ENCODE measurements at places on chromosomes 12 and 14.

- no peak for DNase-seq
These were observed 70.0 kb downstream of the EPS8 start for GRCh38 chr12:15719230-15719629.

- DNase-seq = no peak
These were observed 25.9 kb upstream of the WNK1 start for GRCh38 chr12:726281-727140.

- no peak for DNase-seq
These were observed 7.7 kb downstream of the CCND2 start for GRCh38 chr12:4281173-4281654.

- peak; percentile 63 for DNase-seq
These were observed 552 bp upstream of the SCN8A start for GRCh38 chr12:51590347-51591015.

GRCh38 chr12:2185751-2186341 lies 133.1 kb downstream of the CACNA1C start:
- DNase-seq = no peak

DNA sequence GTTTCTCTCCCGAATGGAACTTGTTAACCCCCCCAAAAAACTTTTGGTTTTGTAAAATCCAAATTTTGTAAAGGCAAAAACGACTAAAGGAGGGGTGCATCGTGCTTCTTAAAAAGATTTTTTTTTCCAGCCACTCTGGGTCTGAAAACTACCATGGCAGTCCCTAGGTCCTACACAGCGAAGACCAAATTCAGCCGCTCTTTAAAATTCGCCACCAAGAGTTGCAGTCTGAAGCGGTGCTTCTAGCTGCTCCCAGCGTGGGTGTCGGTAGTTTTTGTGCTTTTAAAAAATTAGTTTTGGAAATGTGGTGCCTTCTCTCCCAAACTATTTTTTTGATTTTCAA lies 873 bp upstream of the GSC start:
- no peak for DNase-seq

DNA sequence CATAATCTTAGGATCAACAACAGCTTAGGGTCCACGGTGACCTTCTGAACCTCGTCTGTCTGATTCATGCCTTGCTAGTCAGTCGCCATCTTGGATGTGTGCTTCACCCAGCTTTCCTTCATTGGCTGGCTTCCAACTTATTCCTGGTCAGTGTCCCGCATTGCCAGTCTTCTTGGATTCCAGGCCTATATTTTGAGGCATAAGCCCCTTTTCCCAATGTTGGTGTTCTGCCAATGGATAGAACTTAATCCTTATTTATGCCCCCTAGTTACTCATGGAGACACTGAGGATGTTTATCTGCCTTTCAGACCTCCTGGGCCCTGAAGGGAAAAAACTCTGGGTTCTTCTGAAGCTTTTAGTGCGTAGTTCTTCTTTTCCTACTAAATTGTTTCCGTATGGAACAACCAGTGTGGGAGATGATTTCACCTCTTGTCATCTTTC lies 5.8 kb downstream of the JDP2 start:
- DNase-seq = no peak

GRCh38 chr12:75661908-75662307 lies 150.5 kb upstream of the KRR1 start:
- no peak for DNase-seq

GRCh38 chr14:61388173-61388975 lies 67.0 kb downstream of the PRKCH start:
- no peak for DNase-seq

- no peak for DNase-seq
These were observed 27.6 kb downstream of the CACNA2D4 start for GRCh38 chr12:1890810-1891209.

GRCh38 chr14:62629176-62629725 lies 416.0 kb downstream of the KCNH5 start:
- no peak for DNase-seq

- no peak for DNase-seq
These were observed 40.7 kb downstream of the PPFIBP1 start for GRCh38 chr12:27564612-27565213.

DNA sequence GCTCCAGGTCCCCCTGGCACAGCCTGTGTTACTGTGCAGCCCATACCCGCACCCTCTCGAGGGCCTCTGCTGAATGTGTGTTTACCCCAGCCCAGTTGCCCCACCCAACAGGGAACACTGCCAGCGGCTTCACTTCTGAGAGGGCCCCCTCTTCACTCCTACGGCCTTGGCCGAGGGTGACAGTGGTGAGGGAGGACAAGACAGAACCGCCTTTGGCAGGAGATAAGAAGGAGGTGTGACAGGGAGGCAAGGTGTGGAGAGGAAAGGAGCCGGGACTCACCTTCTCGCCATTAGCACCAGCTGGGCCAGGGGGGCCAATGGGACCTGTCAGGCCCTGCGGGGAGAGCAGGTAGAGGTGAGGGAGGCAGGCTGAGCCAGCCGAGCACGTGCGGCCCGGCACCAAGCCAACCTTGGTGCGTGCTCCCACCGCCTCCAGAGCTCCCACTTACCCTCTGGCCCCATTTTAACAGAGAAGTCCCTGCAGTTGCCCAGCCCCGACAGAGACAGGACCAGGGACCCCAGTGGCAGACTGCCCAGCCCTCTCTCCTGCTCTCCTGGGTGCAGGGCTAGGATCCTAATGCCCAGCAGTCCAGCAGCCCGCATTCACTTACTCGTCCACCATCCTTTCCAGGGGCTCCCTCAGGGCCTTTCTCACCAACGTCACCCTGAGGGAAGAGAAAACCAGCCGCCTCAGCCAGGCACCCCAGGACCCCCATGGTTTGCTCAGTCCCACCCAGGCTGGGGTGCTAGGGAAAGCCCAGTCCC lies 18.3 kb downstream of the TMEM106C start:
- no peak for DNase-seq

DNA sequence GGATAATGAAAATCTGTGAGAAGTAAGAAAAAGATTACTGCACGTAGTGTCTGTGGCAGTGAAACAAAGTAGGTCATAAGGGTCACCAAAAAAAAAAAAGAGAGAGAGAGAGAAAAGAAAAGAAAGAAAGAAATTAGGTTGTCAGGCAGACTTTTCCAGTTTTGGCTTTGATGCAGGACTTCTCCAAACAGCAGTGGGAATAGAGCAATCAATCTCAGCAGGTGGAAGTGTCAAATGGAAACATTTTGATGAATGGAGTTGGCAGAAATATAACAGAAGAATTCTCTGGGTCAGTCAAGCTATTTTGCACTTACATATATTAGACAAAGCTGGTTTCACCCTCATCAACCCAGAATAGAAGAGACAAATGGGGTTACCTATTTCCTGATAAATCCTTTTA lies 745.8 kb downstream of the SLC6A15 start:
- no peak for DNase-seq

DNA sequence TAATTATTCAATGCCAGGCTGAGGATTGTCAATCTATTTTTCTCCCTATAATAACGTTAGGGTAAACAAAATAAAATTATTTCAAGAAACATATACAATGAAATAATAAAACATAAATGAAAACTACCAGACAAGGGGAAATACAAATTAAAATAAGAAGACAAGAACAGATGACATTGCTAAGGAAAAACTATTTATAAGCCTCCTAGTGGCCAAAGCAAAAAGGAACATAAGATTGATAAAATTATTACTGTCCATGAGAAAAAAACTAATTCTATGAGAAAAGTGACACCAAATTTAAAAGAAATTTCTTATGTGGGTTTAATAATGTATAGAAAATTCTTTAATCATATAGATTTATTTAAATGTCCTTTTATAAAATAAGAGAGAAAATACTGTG lies 294.7 kb downstream of the TTC6 start:
- no peak for DNase-seq

- no peak for DNase-seq
These were observed 256.9 kb downstream of the ATXN7L3B start for GRCh38 chr12:74794522-74794921.

- DNase-seq = no peak
These were observed 110.4 kb upstream of the FZD10 start for GRCh38 chr12:130051900-130052299.

DNA sequence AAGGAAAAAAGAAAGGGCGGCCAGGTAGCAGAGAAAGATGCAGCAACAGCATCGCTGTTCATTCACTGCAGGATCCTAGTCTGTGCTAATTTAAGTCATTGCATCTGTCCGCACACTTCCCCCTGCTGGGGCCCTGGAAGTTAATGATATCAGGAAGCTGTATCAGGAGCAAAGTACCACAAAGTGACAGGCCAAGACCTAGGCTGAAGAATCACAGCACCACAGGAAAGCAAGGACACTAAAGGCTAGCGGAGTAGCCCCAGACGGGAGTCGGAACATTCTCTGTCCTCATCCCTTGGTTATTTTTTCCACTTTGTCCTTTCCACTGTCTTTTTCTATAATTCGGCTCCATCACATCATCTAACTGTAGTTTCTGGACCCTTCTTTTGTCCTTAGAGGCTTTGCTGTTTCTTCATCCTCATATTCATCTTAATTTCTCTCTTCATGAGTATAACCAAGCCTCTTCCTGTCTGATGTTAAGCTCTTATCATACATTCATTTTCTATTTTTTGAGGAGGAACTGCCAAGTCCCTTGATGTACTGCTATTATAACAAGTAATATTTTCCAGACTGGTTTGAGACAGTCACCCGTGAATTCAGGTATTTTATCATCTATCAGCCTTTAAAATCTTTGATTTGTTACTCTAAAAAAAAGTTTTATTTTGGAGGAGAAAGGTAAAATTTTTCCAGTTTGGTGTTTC lies 28.3 kb downstream of the DUSP16 start:
- no peak for DNase-seq

- DNase-seq = no peak
These were observed 21.4 kb upstream of the FOXG1 start for GRCh38 chr14:28745176-28745575.

- no peak for DNase-seq
These were observed 184.8 kb upstream of the PDE3A start for GRCh38 chr12:20183563-20183962.

- no peak for DNase-seq
These were observed 380.9 kb upstream of the STXBP6 start for GRCh38 chr14:25430808-25431207.

All from activated T-cell treated with anti-CD3 and anti-CD28 coated beads for 1 hour (primary cell).